GM06990 (cell line): ENCODE measurements at places on chromosomes 6 and 20.

DNA sequence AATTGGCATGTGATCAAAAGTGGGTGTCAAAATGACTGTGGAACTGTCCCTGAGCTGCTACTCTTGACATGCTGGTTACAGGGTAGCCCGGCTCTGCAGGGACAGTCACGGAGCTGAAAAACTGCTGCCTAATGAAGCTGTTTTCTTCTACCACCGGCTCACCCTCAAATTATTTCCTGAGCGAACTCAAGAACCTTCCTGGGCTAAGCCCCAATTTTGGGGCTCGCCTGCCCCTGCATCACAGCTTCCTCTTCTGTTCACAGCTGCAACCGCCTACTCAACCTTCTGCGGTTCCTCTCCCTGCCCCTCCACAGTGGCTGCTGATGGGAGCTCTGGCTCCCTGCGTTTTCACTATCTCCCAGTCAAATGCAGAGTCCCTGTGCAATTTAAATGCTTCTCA lies 110.8 kb upstream of the MLN start:
- no peak for DNase-seq

- no peak for DNase-seq
Measured at GRCh38 chr20:51093240-51093763, 70.4 kb upstream of the KCNG1 start.

- no peak for DNase-seq
Measured at GRCh38 chr6:43274916-43275597, 23.0 kb upstream of the SLC22A7 start.

- no peak for DNase-seq
Measured at GRCh38 chr20:53582574-53583351, 10.9 kb downstream of the ZNF217 start.

DNA sequence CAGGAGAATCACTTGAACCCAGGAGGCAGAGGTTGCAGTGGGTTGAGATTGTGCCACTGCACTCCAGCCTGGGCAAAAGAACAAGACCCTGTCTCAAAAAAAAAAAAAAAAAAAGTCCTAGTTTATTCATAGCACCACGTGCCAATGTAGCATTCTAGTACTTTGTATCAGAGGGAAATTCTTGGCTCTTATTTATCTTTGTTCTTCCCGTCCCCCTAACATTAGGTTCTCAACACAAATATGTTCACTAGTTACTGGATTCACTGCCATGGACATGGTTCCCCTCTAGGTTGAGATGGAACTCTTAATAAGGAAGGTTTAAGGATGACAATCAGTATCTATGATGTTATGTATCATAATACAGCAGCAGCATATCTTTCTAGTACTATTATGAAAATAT lies 178.5 kb downstream of the KIF6 start:
- no peak for DNase-seq

DNA sequence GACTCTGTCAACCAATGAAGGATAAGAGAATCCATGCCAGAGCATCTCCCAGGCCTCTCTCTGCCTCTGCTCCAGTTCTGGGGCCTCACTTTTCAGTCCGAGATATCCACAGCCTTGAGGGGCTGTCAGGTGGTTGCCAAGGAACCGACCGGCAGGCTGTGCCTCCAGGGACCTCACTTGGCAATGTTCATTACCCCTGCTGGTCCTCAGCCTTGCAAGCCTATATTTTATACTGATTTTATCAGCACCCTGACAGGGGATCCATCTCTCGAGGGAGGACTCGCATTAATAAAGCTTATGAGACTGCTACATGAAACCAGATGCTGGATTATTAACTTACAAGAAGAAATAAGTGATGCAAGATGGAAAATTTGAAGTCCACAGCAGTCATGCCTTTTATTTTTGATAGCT lies 39.9 kb downstream of the TMC2 start:
- no peak for DNase-seq

DNA sequence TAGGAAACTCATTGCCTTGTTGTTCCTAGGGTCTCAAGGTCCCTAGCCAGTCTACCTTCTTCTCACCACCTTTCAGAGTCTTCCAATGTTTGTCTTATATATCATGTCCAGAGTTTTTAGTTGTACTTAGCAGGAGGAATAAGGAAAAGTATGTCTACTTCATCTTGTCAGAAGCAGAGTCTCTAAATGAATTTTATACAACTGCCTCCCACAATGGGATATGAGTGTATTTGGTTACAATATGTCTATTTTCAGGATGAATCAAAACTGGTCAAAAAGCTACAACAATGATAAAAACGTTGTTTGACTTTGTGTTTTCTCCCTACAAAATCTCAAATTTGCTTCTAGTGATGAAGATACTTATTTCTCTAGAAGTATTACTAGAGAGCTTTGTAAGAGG lies 7.0 kb downstream of the GLO1 start:
- DNase-seq = no peak

DNA sequence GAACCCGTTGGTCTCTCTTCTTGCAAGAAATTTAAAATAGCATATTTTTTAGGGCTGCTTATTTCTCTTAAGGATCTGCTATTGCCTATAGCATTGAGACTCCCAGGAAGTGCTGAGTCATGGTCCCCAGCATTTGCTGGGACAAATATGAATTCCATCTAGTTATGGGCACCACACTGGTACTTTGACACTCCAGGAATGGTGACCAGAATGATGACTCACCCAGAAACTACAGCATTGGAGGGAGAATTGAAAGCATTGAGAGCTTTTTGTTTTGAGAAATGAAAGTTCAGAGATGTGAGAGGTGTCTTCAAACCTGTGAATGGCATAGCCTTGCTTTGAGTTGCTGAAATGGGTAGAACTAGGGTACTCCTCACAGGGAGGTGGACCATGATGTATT lies 699.7 kb downstream of the DHX35 start:
- no peak for DNase-seq

DNA sequence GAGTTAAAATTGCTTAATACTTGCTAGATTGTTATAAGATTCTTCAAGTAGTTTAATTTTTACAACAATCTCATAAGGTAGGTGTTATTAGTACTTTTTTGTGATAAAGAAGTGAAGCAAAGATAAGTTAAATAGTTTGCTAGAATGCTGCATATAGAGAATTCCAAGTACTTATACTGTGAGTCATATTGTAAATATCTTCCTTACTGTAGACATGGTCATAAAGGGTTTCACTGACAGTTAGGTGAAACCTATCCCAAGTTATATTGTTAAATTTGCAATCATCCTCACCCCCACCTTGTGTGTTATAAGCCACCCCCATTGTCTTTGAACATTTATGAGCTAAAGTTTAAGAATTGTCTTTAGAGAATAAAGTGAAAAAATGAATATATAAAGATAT lies 142.0 kb downstream of the FAM83B start:
- no peak for DNase-seq

DNA sequence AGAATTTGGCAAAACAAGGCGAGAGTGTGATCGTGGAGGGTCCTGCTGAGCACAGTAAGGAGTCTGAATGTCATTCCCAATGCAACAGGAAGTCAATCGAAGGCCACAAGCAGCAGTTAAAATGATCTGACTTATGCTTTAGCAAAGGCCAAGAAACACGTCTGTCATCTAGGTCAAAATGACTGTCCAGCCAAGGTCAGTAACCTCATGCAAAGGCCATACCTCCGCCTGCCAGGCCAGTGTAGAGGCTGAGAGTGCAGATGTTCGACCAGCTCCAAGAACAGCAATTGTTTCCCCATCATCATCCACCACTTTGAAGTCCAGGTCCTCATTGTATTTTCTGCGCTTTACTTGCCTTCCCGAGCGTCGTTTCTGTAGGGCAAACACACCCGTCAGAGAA lies 105.6 kb downstream of the CHD6 start:
- no peak for DNase-seq

DNA sequence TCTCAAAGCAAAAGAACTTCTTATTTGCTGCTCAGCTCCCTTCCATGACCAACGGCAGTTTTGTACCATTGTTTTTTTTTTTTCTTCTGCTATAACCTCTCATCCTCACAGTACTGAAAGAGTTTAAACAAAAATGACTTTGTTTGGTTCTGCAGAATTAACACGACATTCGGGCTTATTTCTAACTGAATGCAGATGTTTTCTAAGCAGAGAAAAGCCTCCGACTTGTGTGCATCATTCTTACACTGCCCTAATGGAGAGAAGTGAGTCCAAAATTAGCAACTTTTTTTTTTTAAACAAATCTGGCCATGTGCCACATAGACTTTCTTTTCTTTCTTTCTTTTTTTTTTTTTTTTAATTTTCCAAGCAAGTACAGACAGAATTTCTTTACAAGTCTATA lies 382.7 kb downstream of the HDGFL1 start:
- DNase-seq = no peak

DNA sequence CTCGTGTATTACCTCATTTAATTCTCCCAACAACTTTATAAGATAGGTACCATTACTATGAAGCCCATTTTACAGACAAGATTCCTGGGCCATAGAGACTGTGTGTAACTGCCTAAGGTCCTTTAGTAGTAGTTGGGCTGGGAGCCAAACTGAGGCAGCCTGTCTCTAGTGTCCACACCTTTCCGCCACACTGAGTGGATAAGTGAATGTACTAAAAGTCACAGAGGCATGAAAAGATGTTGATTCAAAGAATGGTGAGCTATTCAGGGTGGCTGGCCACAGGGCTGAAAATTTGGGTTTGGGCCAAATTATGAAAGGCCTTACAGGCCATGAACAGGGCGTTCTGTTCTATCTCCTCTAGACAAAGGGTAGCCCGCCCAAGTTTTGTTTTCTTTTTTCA lies 11.0 kb downstream of the CD24 start:
- DNase-seq = no peak

- DNase-seq = no peak
Measured at GRCh38 chr6:50925548-50925947, 106.9 kb downstream of the TFAP2B start.

DNA sequence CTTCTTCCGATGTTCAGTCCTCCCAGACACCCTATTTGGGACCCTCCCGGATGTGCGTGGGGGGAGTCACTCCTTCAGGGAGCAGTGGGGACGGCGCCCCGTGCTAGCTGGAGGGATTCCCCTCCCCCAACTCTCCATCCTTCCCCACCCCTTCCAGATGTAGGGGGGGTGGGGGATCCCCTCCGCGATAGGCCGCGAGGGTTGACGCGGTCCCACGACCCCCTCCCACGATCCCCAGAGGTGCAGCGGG lies 548 bp downstream of the GNL1 start:
- no peak for DNase-seq

DNA sequence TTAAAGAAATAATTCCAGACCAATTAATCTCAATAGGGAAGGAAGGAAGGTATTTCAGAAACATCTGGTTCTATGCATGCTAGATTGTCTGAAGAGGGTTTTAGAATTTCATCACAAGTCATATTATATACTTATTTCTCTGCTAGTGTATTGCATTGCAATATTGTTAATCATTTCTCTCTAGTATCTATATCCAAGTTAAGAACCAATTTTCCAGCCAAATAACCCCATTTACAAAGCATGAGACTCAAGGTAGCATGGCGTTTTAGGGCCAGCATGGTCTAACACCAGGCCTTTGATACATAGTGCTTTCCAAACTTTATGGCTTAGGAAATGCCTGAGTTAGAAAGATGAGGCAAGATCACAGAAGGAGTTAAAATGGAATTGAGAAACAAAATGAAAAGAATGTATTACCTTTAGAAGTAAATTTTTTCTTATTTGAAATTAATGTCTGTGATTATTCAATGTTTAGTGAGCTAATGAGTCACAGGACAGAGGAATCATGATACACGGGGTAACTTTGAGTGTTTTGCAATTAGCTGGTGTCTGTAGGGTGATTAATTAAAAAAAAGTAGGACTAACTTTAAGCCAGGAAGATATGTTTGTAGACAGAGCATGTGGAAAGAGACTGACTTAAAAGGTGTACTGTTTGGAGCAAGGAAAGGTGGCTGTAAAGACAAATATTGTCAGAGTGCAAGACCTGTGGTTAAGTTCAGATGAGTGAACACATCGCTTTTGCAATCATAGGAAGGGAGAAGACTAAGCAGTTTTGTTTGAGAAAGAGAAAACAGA lies 1006.2 kb upstream of the CITED2 start:
- no peak for DNase-seq

DNA sequence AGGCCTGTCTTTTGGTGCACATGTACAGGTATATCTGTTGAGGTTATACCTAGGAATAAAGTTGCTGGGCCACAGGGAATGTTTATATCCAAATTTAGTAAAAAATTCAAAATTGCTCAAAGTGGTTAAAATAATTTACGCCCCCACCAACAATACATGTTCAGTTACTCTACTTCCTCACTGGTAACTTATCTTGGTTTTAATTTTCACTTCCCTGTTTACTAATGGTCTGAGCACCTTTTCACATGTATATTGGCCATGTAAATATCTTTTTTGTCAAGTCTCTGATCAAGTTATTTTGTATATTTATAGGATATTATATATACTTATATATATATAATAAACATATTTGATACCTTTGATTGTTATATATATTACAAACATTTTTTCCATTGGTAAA lies 9.7 kb downstream of the PDE7B start:
- no peak for DNase-seq

- no peak for DNase-seq
Measured at GRCh38 chr20:9926476-9926875, 87.6 kb upstream of the PAK5 start.

DNA sequence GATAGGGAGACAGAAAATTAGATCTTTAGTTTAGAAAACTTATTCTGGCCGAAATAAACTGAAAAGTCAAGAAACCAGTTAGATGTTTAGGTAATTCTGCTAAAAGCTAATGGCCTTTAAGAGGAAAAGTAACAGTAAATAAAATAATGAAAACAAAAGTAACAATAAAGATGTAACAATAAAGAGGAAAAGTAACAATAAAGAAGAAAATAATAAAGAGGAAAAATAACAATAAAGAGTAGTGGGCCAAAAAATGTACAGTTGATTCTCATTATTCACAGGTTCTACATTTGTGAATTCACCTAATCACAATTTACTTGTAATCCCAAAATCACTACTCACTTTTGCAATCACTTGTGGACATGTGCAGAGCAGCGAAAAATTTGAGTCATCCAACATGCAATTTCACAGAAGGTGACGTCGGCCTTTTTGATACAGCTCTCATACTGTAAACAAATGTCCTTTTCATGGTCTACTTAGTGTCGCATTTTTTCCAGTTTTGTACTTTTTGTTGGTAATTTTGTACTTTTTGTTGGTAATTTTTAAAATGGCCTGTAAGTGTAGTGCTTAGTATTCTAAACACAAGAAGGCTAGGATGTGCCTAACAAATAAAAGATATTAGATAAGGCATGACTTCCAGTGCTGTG lies 24.0 kb downstream of the HBS1L start:
- DNase-seq = no peak

GRCh38 chr6:157298216-157298724 lies 25.0 kb downstream of the TMEM242 start:
- no peak for DNase-seq

DNA sequence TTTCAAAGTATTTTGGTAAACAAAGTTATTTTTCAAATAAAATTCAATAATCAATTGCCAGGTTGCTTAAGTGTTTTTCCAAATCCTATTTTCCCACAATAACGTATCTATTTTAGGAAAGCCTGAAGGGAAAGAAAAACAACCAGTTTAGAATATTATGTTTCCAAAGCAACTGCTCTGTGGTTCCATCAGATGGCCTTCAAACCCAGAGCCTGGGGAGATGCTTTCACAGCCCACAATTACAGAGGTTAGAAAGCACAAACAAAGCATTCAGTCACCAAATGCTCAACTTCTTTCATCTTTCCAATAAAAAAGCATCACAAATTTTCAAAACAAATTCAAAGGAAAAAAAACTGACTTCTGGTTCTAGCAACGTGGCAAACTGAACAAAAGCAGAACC lies 66.0 kb downstream of the ELOVL5 start:
- no peak for DNase-seq

- DNase-seq = no peak
Measured at GRCh38 chr20:23874747-23875146, 4.8 kb downstream of the CST5 start.

GRCh38 chr6:85096976-85097375 lies 332.6 kb upstream of the TBX18 start:
- DNase-seq = no peak

GRCh38 chr6:19669206-19669605 lies 168.0 kb upstream of the ID4 start:
- no peak for DNase-seq
